Subcutaneous preadipocyte (primary cell): ENCODE measurements at places on chromosomes 5 and 9. TPM values are rescaled to one million over a fixed set of nuclear protein-coding genes. Genes with fewer than 3 reads are reported as not detected.

Gene FIBCD1
- total RNA-seq: 1.8 and 2.2 TPM in 2 replicates

Gene NR2F1-AS1
- 3.1 and 3.7 TPM in 2 replicates for total RNA-seq

Gene LRRTM2
- total RNA-seq: under 0.01 and 0.39 TPM in 2 replicates

Gene LPCAT1
- total RNA-seq: 44.1 and 55.5 TPM in 2 replicates

Gene ORM2
- not detected in 2 replicates for total RNA-seq

Gene CA9
- total RNA-seq: 0.20 and 1.1 TPM in 2 replicates

Gene PDE4D
- 9.2 and 16.4 TPM in 2 replicates for total RNA-seq

Gene OLFML2A
- 43.2 and 47.8 TPM in 2 replicates for total RNA-seq

Gene CACNA1B
- total RNA-seq: under 0.01 and 0.20 TPM in 2 replicates

Gene EQTN
- total RNA-seq: not detected in 2 replicates

Gene LYSMD3
- 10.7 and 12.1 TPM in 2 replicates for total RNA-seq
